NCI-H2107 (cell line): ENCODE measurements at places on chromosomes 1 and 21.

DNA sequence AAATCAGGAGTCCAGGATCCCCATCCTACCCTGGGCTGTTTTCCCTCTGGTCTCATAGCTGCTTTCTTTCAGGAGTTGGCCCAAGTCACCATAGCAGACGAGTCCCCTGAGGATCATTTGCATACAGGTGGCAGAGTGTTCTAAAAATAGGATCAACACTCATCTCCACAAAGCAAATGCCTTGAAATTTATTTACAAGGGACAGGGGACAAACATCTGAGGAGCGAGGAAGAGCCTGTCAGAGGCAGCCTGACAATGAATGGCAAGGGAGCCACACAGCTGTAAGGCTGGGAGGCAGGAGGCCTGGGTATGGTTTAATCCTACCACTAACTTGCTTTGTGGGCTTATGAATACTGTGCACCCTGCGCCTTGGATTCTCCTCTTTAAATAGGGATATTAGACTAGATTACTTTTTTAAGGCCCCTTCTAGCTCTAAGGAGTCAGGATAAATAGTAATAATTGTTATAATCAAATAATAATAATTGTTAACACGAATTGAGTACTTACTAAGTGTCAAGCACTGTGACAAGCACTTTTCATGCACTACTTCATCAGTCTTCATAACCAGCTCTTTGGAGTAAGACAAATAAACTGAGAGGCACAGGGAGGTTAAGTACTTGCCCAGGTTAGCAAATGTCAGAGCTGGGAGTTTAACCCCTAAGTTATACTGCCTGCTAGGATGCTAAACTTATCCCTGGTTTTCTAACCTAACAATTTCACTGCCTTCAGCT, 34.5 kb downstream of the RAB3B start:
- DNase-seq = peak; percentile 95

DNA sequence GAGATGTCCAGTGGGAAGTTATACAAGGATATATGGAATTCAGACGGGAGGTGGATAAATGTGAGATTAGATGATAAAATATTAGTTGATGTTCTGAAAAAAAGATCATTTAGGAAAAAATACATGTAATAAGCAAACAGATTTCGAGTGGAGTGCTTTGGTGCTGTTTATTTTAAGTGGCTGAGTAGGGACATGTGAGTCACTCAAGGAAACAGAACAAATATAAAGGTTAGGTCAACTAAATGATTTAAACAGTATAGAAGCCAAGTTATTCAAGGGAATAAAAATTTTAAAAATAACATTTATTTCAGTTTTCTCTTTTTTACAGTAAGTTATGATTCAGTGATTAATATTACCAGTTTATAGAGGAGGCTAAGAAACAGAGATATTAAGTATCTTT, 1046.7 kb upstream of the B3GALT2 start:
- DNase-seq = no peak

DNA sequence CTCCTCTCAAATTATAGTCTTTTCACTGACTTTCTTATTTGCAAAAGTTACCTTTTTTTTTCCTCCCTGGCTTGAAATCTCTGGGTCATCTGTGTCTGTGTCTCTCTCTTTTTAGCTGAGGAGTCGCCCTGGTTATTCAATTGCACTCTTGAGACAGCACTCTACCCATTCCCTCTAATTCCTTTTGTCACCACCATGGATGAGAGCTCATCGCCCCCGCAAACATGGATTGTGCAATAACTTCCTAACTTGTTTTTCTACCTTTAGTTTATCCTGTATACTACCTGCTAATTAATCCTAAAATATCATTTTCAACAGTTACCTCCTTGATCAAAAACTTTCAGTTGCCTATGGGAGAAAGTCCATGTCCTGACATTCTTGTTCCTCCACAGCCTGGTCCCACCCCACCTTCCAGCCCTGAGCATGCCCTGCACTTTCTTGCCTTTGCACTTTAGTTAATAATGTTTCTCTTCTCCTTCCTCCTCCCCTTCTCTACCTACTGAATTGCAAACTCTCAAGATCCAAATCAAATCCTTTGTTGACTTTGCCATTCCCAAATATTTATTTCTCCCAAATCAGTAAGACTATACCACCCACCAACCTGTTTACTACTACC, 110.4 kb upstream of the MAGI3 start:
- DNase-seq = no peak

DNA sequence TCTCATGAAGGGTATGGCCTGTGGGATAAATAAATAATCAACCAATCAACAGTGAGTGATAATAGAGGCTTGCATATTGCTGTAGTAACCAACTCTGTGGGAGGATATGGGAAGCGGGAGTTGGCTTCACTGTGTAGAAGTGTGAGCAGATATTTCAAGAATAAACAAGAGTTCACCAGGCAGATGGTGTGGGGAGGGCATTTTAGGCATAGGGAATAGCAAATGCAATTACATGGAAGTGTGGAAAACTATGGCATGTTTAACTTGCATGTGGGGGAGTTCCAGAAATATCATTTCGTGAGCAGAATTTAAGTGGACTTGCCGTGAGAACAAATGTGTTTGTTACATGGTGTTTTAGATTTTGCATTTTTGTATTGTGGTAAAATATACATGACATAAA, 95.2 kb downstream of the SPATA46 start:
- no peak for DNase-seq

GRCh38 chr1:245256528-245256927, 101.7 kb downstream of the KIF26B start:
- DNase-seq = no peak

GRCh38 chr1:189149547-189150375, 1327.9 kb downstream of the BRINP3 start:
- DNase-seq = no peak

GRCh38 chr1:205826995-205827394, 14.0 kb upstream of the SLC41A1 start:
- no peak for DNase-seq

DNA sequence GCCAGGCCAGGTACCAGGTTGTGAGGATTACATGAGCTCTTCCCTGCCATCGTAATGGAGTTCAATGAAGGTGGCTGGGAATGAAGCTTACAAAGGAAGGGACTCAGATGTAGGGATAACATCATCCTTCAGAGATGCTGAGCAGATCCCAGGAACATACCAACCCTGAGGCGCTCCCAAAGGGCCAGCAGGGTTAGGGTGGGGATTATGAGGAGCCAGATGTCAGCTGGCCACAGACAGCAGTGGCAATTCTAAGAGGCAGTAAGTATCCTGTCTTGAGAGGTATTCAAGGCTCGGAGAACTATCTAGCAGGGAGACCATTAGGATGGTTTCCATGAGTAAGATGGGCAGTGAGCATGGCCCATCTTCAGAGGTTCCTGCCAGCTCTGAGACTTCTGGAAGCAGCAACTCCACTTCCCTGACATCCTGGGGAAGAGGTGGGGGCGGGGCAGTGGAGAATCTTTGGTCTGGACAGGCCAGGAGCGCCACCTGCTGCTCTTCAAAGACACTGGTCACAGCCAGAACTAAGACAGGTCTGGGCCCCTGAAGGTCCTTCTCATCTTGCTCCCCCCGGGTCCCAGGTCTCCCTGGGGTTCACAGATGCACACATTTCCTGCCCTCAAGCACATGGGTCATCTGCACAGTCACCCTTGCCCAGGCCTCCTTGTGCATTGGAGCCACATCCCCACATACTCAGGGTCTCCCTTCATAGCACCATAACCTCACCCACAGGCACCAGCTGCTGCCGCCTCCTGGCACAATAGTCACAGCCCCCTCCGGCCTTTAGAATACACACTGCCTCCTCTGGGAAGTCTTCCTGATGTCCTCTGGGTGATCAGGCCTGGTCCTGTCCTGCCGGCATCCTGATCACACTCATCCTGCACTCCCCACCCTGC, 2.7 kb upstream of the SDC3 start:
- peak; percentile 85 for DNase-seq

GRCh38 chr21:29166853-29167252, 36.4 kb downstream of the MAP3K7CL start:
- no peak for DNase-seq

- no peak for DNase-seq
These were observed 13.0 kb upstream of the EPHX4 start for GRCh38 chr1:92016720-92017316.

- no peak for DNase-seq
These were observed 43.9 kb upstream of the IL20 start for GRCh38 chr1:206821493-206821892.

GRCh38 chr1:94024104-94024792, 96.7 kb downstream of the ABCA4 start:
- no peak for DNase-seq

- no peak for DNase-seq
These were observed 39.9 kb upstream of the TARBP1 start for GRCh38 chr1:234518876-234519275.

GRCh38 chr21:46100020-46100419, 2.1 kb downstream of the COL6A2 start:
- no peak for DNase-seq

DNA sequence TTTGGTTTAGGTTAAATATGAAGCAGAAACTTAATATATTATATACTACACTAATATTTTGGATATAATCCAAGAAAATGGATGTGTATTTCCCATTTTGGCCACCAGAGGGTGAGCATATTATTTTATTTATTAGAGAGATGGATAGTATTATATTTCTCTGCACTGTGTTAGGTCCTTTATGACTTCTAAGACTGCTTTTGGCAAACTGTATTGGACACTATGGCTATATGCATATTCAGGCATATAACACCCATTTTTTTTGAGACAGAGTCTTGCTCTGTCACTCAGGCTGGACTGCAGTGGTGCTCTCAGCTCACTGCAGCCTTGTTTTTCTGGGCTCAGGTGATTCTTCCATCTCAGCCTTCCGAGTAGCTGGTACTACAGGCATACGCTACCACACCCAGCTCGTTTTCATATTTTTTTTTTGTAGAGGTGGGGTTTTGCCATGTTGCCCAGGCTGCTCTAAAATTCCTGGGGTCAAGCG, 17.8 kb upstream of the PGM1 start:
- DNase-seq = no peak

DNA sequence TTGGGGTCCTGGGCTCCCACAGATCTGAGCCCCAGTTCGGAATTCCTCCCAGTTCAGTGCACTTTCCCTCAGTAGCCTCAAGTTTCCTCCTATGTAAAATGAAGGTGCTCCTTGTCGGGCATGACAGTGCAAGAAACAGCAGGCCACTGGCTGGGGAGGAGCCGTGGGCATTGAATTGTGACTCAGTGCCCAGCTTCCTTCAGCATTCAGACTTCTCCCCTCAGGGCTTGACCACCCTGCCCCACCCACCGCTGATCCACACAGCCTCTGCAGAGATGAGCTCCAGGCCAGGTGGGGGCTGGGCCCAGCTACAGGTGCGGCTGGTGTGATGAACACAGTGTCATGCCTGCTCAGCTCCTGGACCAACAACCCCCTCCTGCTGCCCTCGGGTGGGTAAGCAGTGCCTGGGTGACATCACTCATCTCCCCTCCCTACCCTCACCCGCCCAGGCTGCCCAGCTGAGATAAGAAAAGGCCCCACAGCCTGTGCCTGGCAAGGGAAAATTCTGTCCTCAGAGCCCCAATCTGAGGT, 4.9 kb downstream of the MOB3C start:
- DNase-seq = no peak

DNA sequence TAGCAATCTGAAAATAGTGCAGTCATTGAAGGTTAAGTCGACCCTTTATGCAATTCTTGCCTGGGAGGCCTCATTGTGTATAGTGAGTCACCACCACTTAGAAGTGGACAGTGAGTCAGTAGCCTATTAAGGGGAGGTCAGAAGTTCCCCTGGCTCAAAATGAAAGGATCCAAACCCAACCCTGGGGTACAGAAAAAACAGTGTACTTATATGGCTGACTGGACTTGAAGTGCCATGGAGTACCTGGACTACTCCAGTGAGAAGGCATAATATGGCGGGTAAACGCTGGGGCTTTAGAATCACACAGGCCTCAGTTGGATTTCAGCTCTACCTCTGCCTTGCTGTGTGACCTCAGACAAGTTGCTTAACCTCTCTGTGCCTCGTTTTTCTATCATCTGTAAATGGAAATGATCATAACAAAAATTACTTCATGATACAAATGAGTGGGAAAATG, 2.2 kb upstream of the BCL9 start:
- DNase-seq = no peak

- no peak for DNase-seq
These were observed 33.6 kb upstream of the RAP1GAP start for GRCh38 chr1:21702780-21703179.

GRCh38 chr1:247301176-247301540, 30.5 kb downstream of the ZNF496 start:
- DNase-seq = no peak

GRCh38 chr1:15008783-15009729, 144.5 kb upstream of the TMEM51 start:
- DNase-seq = no peak

- DNase-seq = no peak
These were observed 397.2 kb downstream of the OMA1 start for GRCh38 chr1:58149271-58149812.

DNA sequence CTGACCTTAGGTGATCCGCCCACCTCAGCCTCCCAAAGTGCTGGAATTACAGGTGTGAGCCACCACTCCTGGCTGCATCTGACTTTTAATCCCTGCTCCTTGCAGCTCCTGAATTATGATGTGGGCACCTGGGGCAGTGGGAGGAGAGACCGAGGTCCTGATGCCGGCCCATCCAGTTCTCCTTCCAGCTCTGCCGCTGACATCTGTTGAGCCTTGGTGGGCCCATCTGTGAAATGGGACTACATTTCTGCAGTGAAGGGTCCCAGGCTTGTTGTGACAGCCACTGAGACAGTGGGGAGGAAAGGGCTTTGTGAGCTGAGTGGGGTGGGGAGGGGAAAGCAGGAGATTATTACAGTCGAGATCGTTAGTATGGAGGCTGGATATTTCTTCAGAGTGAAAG, 11.8 kb downstream of the PLA2G2F start:
- no peak for DNase-seq

- no peak for DNase-seq
These were observed 22.9 kb upstream of the MTF2 start for GRCh38 chr1:93056214-93056613.

DNA sequence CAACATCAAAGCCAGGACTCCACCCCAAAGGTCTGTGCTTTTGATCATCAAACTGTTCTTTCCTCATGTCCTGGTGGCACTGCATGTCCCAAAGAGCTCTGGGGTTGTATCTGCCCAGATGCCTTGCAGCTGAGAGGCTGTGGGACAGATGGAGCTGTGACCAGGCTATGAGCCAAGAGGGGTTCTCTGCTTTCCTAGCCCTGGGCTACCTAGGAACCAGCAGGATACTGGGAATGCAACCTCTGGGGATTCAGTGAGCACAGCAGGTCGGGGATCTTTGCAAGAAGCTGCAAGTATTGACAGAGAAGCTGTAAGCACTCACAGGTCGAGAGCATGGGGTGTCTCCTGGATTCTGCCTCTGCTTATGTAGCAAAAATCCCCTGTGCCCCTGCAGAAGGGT, 186.6 kb downstream of the GRIK3 start:
- no peak for DNase-seq

GRCh38 chr1:77832901-77833300, 53.5 kb downstream of the MIGA1 start:
- DNase-seq = no peak

DNA sequence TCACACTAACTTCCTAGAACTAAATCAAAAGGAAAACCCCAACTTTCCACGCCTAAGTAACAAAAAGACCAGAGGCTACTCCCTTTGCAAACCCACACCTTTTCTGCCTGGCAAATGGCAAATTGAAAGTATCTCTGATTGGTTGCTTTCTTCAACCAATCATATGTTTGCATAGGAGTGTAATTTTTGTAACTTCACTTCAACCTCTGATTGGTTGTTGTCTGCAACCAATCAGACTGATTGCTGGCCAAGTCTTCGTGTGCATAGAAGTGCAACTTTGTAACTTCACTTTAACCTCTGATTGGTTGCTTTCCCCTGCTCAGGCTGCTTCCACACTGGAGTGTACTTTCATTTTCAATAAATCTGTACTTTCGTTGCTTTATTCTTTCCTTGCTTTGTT, 36.9 kb upstream of the PADI2 start:
- DNase-seq = no peak
